Memory B cell (primary cell): ENCODE measurements at places on chromosomes 6 and 20.

GRCh38 chr6:4906293-4907276 is 97.3 kb downstream of the RPP40 start:
- DNase-seq, result no peak

DNA sequence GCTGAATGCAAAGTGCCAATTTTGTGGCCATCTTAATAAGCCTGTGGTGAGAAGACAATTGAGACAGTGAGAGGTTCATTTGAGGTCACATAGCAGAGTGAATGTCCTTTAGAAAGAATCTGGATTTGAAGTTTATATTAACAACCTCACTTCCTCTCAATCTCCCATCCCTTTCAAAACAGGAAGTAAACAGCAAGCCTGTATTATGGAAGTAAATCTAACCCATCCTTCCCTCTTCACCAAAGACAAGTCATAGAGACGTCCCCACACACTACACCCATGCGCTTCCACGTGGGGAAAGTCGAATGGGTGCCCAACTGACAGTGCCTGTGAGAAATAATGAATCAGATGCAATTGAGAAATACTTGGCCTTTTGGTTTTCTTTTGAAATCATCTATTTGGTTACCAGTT is 28.8 kb upstream of the CCND3 start:
- no peak for DNase-seq

GRCh38 chr6:82074556-82074955 is 173.0 kb downstream of the IBTK start:
- no peak for DNase-seq

- no peak for DNase-seq
Measured at GRCh38 chr20:20443504-20443903, 75.6 kb downstream of the INSM1 start.

DNA sequence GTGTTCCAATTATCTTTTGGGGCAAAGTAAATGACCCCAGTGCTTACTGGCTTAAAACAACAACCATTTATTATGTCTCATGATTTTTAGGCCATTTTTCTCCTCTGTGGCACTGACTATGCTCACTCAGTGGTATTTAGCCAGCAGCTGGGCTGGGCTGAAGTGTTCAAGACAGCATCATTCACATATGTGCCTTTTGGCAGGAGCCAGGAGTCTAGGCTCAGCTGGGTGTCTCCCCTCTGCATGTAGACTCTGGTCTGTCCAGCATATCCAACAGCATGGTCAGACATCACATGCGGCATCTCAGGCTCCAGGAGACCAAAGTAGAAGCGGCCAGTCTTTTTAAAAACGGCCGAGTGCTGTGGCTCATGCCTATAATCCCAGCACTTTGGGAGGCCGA is 120.3 kb upstream of the TOP1 start:
- no peak for DNase-seq

DNA sequence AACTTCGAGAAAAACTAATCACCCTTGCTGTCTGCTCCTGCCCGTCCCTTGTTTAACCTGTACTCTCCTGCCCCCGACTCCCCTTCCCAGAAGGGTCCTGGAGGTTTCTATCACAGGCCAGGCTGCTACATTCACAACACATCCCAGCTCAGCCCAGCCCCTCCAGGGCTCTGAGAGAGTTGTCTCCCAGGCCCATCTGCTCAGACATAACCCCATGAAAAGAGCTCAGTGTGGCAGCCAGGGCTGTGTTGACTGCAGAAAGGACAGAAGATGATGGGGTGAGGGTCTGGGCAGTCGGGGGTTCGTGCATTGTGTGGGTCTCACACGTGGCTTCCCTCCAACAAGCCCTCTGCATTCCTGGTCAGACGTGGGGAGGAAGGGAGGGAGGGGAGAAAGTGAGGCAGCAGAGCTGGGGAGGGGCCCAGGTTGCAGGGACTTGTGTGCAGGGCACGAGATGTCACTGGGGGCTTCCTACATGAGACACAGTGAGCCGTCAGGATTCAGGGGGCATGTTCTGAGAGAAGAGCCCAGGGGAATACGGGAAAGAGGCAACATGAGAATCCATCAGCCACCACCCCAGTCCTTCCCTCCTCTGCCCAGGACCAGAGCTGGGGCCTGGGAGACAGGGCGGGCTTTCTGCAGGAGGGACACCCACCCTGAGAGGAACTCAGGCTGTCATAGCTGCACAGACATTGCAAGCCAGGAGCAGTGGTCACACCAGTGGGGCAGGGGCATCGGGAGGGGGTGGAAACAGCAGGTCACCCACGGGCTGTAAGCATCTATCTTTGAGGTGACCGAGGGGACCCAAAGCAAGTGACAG is 372.9 kb downstream of the PREX1 start:
- DNase-seq, result no peak

DNA sequence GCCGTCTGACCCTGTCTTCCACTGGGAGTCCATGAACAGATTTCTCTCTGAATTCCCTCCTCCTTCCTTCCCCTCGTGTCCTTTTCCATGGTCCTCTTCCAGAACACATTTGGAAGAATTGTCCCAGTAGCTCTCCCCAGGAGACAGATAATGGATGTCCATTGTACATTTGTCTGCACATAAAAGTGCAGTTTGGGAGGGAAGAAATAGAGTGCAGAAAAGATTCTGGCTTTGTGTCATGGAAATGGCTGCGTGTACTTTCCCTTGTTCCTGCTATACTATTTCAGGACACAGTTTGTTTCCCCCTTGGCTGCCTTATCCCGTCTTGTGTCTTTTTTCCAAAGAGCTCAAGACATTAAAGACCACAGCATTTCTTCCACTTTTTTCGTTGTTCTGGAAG is 127.6 kb downstream of the SYNDIG1 start:
- no peak for DNase-seq

DNA sequence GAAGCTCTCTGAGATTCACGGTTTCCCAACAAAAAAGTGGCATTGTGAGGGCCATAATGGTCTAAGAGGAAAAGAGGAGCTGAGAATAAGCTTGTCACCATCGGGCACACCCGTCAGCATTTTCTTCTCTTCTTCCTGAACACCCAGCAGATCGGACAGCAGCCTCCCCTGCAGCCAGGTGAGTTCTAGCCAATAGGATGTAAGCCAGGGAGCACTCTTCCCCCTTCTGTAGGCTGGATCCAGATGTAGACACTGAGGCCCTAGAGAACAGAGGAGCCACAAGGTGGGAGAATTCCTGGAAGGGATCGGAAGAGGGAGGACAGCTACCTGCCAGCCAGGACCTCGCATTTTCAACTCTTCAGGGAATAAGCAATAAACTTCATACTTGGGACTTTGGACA is 228.0 kb downstream of the SYNDIG1 start:
- no peak for DNase-seq

DNA sequence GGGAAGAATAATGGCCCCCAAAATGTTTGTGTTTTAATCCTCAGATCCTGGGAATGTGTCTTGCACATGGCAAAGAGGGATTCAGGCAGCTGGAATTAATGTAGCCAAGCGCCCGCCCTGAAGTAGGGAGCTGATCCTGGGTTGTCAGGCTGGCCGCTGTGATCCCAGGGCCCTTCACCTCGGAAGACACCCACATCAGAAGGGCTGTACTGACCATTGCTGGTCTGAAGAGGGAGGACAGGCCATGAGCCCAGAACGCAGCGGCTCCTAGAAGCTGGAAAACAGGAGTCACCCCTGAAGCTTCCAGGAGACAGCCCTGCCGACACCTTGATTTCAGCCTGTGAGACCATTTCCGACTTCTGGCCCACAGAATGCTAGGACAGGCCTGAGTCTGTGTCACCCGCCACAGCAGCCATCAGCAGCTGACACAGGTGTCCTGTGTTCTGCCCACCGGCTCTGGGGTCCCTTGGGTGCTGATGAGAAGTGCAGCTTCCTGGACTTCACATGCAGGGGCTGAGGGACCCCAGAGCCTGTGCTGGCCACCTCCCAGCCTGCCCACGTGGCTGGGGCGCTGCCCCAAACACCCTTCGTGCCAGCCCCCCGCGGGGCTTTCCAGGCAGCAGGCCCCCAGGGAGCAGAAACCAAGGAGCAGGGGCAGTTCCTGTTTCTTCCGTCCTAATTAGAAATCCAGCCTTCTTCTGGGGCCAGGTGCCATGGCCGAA is 86.3 kb downstream of the ERMARD start:
- DNase-seq, result no peak

GRCh38 chr6:39074486-39074885 is 25.9 kb downstream of the GLP1R start:
- DNase-seq, result no peak
